HL-60 (cell line): ENCODE measurements at places on chromosomes 3 and 15.

DNA sequence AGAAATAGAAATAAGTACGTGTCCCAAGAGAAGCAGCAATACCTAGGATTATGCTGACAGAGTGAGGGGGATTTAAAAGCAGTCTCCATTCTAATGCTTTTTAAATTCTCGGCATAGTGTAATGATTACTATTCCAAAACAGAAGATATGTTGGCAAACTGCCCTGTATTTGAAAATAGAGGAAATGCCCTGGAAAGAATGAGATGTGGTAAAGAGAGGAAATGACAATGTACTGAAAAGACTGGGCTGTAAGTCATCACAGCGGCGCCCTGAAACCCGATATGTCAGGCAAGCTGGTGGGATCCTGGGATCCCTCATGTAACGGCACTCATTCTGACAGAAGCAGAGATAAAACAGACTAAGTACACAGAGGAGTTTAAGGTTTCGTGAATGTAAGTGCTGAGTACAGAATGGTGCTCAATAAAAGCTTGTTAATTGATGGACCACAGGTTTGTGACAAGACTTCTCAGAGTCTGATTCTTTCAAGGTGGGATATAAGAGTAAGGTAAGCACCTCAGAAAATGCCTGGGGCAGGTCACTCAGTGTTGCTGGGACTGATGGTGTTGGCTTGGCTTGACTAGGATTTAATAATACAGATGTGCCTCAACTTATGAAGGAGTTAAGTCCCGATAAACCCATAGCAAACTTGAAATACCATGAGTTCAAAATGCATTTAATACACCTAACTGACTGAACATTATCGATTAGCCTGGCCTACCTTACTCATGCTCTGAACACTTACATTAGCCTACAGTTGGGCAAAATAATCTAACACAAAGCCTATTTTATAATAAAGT lies 91.4 kb downstream of the NFKBIZ start:
- DNase-seq: no peak

DNA sequence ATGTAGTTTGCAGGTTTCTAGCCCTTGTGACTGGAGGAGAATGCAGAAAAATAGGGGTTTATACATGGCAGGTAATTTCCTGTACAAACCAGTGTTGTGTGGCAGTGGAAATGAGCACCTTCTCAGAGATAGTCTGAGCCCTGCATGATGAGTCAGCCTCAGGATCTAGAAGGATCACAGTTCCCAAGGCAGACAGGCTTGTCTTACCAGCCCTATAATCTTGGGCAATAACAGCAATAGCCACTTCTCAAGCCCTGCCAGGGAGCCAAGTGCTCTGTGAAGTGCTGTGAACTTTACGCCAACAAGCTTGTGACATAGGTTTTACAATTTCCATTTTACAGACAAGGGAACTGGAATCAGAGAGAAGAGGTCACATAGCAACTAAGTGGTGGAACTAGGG lies 89.4 kb downstream of the CD47 start:
- no peak for DNase-seq

DNA sequence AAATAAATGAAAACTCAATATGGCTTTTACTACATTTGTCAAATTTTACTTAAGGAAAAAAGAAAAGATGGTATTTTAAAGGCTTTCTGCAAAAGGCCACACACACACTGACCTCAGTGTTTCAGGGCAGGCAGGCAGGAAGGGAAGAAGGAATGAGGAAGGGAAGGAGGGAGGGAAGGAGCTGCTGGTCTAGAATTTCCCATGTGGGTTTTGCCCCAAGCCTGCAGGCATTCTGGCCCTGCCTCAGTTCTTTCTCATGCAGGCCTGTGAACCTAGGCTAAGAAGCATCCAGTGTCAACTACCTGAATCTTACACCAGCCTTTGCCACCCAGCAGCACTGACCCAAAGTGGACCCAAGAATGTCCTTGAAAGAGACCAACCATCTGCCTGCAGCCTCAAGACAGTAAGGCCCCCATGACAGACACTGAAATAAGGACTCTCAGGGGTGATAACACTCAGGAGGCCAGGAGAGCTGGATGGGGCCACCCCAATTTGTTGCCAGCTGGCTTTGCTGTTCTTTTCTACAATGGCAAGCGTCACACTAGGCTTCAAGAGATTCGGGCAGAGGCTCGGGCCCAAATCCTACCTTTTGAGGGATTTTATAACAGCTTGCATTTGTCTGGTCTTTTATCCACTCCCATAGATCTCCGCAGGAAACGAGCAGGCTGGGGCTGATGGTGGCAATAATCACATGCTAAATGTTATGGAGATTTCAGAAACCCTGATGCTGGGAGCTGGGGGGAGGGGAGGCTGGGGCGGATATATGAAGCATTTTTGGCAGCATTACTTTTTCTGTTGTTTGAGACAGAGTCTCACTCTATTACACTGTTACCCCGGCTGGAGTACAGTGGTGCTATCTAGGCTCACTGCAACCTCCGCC lies 51.4 kb downstream of the XXYLT1 start:
- no peak for DNase-seq

GRCh38 chr3:106837616-106838015 lies 539.6 kb upstream of the CCDC54 start:
- no peak for DNase-seq

DNA sequence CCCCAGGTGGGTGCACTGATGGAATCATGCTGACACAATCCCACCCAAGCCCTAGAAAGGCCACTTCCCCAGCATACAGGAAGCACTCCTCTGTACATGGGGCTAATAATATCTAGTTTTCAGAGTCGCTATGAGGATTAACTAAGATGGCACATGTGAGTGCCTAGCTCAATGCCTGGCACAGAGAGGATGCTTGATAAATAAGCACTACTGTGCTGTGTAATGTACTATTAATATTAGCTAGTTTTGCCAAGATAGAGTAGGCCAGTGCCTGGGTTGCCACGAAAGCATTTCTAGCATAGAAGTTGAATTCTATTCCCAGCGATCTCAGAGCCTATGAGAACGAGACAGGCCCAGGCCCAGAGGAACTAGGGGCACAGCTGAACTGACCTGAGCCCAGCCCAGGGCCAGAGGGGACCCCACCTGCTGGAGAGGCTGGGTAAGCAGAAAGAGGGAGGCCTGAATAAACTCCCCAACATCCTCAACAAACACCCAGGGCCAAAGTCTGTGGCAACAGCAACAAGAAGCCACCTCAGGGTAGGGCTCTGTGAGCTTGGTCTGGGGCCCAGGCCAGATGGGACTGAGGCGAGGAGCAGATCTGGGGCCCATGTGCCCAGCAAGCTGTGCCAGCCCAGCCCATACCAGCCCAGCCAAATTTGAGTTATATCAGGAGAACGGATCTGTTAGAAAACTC lies 7.6 kb upstream of the SEMA7A start:
- DNase-seq: no peak
